ENCODE measurements at places on chromosomes 5 and 9.

DNA sequence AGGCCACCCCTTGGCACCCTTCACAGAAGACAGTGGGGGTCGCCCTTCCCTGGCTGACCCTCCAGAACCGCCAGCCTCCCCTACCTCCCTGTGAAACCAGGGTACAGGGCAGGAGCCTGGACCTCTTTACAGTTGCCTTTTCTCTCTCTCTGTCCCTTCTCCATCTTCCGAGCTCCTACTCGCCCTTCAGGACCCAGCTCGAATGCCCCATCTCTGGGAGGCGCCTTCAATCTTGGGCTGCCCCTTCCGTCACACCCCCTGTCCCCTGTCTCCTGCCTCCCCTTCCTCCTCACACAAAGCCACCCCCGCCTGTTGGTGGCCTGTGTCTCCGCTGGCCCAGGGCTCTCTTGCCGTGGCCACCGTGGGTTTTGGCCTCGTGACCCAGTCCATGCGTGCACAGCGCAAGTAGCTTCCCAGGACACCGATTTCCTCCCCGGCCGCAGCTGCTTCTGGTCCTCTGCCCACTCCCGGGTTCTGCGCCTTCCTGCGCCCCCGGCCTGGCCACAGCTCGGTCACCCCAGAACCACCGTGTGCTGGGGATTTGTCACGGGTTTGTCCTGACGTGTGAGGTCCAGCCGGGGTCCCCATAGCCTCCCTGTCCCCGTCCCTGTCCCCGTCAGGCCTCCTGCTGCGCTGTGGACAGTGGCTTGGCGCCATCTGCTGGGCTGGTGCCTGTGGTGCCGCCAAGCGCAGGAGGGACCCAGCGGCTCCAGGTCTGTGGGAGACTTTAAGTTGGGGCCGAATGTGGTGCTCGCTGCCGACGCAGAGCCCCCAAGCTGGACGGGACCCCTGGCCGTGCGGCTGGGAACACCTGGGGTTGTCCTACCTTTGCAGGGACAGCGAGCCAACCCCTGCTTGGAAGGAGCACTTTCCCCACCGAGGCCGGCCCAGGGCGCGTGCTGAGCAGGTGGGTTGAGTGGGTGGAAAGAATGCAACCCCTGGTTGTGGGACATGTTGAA, 4.0 kb upstream of the TMEM250 start:
- no peak for DNase-seq

DNA sequence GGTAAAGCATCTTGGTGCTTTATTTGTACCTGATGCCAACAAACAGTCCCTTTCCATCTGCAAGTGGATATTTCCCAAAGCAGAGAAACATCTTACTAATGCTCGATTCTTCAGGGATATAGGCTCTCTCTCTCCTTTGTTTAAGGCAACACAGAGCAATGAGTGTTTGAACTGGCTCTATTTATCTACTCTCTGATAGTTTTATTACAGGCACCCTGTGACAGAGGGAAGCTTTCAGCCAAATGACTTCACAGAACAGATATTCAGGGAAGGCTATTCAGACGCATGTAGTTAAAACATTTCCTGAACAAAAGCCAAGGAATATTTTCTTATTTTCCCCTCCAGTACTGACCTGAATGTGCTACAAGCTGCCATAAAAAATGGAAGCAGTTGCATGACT, 141.8 kb downstream of the YIPF5 start:
- no peak for DNase-seq

DNA sequence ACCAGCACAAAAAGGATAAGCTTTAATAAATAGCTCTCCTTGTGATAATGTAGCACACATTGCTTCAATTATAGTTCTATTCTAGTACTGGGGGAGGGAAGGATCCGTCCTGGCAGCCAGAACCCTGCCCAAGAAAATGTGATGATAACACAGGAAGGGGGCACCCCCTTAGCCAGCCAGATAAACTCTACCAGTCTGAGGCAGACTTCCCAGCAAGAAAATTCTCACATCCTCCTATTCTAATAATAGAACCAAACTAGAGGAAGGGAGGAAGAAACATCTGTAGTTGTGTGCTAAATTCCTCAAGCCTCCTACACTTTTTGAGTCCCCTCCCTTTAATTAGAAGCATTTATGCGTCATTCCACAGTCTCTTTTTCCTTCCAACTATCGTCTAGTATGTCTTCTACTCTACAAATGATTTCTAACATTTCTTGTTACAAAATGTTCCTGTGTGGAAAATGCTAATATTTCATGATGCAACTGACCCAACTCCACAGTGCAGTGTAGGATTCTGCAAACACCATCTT, 261.0 kb downstream of the SEMA5A start:
- no peak for DNase-seq

DNA sequence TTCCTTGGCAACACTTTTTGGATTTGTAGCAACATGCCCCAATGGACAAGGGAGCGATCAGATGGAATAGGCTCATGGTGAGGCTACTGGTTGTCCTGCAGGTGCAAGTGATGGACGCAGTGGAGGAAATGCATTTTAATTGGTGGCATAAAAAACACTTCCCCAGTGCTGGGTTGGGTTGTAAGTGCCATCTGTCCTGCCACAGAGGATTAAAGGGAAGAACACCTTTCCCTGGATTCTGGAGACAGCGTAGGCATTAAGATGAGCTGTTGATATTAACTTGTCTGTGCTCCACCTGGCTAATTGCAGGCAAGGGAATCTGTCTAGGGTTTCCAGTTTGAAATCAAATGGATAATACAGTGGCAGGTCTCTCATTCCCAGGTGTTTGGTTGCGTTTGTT, 173.4 kb downstream of the ZNF462 start:
- DNase-seq: no peak

GRCh38 chr5:164573397-164573796, 1068.0 kb downstream of the MAT2B start:
- no peak for DNase-seq

DNA sequence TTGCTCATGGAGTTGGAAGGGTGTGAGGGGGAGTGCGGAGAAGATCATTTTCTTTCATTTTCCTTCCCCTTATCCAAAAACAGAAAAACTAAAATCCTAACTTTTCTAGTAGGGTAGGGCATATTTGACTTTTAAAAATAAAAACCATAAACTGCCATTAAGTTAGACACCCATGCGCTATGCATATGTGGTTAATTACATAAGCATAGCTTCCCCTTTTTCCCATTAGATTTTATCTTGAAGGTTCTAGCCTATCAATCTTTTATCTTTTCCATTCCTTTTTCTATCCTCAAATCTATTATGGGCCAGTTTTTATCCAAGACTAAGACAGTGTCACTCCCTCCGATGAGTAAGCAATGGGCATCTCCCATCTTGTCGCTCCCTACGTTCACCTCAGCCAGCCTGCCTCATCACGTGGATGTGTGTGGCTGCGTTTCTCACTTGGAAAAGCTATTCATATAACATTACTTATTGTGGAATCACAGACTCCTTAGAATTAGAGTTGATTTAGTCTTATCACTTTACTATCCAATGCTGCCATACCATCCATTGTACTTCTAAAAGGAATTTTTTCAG, 49.2 kb downstream of the PCSK5 start:
- DNase-seq: no peak

DNA sequence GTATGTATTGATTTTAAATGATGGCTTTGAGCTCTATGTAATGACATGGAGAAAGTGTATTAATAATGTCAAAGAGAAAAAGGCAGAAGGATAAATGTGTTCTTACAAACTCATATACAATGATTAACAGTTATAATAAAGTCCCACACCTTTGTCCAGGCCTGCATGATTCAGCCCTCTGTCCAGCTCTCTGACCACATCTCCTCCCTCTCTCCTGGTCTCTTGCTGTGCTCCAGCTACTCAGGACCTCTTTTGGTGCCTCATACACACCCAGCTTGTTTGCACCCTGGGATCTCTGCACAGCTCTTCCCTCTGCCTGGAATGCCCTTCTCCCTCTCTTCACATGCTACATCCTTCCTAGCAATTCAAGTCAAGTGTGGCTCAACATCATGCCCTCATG, 37.5 kb upstream of the DMRT1 start:
- DNase-seq: no peak

- no peak for DNase-seq
Observed at GRCh38 chr5:131229623-131230022, 34.2 kb upstream of the CDC42SE2 start.

DNA sequence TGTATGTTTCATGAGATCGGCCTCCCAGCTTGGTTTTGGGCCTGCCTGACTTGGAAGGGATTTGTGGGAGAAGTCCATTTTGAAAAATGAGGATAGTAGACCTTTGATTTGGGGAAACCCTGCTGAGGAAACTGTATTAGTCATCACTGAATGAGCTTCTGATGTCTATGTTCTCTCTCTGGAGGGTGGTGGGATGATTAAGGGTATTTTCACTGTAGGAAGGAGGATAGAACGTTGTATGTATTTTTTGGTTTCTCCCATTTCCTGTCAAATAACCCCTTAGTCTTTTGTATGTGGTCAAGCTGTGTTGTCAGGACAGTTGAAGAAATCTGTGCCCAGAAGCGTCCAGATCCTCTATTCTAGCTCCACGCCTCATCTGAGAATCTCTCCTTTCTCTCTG, 151.9 kb downstream of the INSYN2B start:
- no peak for DNase-seq

- DNase-seq: no peak
Observed at GRCh38 chr5:138955671-138956295, 80.6 kb upstream of the LRRTM2 start.

- no peak for DNase-seq
Observed at GRCh38 chr9:88387036-88387551, 1.1 kb upstream of the SPIN1 start.

DNA sequence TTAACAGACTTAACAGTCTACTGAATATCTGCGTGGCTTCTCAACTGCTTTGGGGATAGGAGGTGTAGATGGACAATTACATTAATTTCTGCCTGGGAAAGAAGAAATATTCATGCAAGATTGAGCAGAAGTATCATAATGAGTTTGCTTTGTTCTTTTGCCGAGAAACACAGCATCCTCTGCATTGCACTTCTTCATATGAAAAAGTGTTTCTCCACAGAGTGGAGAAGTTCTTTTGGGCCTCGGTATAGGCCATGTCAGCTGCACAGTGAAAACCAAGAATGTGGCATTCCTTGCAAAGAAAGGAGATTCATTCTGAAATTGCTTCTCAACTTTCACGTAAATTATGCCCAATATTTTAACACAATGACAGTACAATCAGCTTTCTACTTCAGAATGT, 17.6 kb upstream of the SNX2 start:
- DNase-seq: no peak

GRCh38 chr5:118506217-118506852, 482.0 kb downstream of the DTWD2 start:
- DNase-seq: no peak

DNA sequence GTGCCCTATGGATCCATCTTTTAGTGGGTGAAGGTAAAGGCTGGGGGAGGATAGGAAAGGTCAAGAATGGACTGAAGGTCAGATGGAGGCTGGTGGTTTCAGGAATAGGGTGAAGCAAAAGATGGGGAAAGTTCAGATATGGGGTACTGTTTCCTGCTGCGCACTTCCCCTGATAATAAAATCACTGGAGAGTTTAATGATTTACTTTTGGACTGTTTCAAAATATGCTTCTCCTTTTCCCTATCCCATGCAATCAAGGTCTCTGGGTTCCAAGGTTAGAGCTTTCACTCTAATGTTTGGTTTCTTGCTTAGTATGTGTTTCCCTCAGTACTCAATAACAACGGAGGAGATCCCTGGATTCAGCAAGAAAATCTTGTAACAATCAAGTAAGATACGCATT, 10.8 kb upstream of the PPP3R2 start:
- no peak for DNase-seq

GRCh38 chr5:50655067-50655809, 11.2 kb upstream of the PARP8 start:
- DNase-seq: no peak

- DNase-seq: no peak
Observed at GRCh38 chr9:6414247-6414641, 1.2 kb downstream of the UHRF2 start.

DNA sequence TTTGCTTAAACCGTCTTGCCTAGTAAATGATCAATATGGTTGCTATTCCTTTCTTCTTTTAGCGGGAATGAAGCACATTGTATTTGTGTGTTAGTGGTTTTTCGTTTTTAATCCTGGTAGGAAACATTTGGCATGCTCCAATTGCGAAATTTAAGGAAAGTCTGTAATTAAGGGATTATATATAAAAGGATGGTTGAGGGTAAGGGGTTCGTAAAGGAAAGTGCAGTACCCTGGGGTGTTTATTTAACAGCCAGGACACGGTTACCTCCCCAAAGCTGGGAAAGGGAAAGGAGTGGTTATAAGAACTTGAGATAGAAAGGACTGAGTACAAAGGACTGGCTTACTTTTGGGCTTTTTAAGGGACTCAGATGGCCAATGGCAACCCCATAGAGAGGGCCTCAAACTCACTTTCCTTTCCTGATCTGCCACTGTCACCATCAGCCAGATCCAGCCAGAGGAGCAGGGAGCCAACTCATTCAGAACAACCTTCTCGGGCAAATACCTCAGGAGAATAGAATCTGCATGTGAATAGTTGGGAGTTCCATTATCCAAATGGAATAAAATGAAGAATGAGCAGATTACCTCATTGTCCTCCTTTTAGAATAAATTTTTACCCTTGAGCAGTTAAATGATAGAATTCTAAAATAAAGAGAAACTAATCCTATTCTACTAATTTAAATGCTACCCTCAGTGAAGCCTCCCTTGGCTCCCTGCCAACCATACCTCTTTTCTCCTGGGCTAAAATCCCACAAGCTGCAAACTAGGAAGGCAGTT, 117.7 kb downstream of the SNCAIP start:
- no peak for DNase-seq

- DNase-seq: no peak
Observed at GRCh38 chr5:179233909-179234562, 111.2 kb downstream of the ADAMTS2 start.

- DNase-seq: no peak
Observed at GRCh38 chr5:116088062-116088461, 3.2 kb downstream of the COMMD10 start.

GRCh38 chr9:38278457-38278856, 114.0 kb upstream of the ALDH1B1 start:
- DNase-seq: no peak

DNA sequence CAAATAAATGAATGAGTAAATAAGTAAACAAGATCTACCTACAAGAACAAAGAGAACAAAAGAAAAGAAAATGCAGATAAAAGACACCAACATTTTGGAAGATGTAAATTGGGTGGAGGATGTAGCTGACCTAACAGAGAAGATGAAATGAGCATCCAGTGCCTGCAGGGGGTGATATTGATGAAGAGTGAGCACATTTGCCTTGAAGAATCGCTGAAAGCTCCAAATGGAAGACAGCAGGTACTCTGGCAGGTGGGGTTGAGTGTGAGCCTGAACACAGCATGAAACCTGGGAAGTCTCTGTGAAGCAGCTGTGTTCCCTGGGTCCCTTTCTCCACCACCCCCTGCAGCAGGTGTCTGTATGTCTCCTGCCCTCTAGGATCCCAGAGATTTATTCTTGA, 125.6 kb downstream of the NXNL2 start:
- DNase-seq: no peak

Data from SK-N-MC (cell line).